ENCODE measurements at places on chromosomes 1 and 21. TPM values are rescaled to one million over a fixed set of nuclear protein-coding genes. Genes with fewer than 3 reads are reported as not detected.

The HTR1D gene
- total RNA-seq: 10.0 TPM

The TDRD10 gene
- 0.35 TPM for total RNA-seq

DNA sequence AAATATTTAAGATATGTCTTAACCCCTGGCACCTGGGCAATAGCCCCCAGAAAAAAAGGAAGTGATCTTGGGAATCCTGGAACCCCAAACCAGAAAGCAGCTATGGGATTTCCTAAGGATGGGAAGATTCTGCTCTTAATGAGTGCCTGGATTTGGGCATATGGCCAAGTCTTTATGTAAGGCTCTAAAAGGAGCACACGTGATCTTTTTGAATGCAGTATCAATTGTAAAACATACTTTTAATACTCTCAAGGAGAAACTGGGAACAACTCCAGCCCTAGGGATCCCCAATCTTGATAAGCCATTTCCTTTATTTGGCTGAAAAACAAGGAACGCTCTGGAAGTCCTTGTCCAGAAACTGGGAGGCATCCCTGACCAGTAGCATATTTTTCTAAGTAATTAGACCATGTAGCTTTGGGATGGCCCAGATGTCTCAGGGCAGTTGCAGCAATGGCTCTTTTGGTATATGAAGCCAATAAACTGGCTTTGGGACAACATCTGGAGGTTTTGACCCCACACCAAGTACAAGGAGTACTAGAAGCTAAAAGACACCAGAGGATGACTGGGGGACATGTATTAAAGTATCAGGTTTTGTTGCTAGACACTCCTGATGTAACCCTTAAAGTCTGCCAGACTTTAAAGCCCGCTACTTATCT lies 80.9 kb upstream of the KIAA0040 start:
- no peak for ATAC-seq

DNA sequence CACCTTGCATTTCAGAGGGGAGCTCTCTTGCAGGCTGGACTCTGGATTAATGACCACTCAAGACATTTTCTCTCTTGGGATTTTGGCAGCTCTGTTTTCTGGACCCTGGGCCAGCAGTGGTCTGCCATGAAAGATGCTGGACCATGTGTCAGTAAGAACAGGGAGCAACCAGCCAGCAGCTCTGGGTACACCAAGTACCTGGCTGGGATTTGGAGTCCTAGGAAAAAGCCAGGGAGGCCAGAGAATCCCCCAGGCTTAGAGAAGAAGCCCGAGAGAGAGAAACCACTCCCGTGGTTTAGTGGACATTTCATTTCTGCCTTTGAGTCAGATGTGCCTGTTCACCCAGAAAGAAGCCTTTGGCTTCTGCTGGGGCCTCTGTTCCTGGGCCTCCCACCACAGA lies 2.5 kb downstream of the NFASC start:
- no peak for ATAC-seq

The RAB4A gene
- total RNA-seq: 20.9 TPM

- no peak for ATAC-seq
Measured at GRCh38 chr1:2929335-2929734, 91.9 kb upstream of the ACTRT2 start.

The S100A3 gene
- total RNA-seq: not detected

The NPPA gene
- not detected for total RNA-seq

The STYXL2 gene
- total RNA-seq: 0.60 TPM

GRCh38 chr1:172378109-172378760 lies 42.2 kb upstream of the C1orf105 start:
- ATAC-seq: no peak

GRCh38 chr1:240927821-240928220 lies 315.9 kb upstream of the GREM2 start:
- ATAC-seq: no peak
